Bone marrow (tissue), 2 donors: ENCODE measurements at places on chromosomes 5 and 9.

DNA sequence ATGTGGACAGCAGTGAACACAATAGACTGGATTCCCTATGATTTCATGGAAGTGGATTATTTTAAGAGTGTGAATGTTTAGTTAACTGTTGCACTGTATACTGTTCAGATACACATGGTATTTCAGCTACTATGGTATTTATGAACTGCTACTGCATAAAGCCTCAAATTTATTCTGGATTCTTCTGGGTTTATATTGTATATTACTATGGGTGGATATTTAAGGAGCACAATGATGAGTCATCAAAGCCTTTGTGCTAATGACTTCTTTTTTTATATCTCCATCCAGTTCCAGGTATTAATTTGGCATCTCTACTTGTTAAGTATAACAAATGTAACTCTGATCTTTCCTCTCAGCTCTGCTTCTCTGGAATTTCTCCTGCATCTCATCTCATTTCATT is 6.8 kb downstream of the KDM4C start:
- no peak for DNase-seq

GRCh38 chr9:129027685-129028191 is 393 bp downstream of the SH3GLB2 start:
- no peak for DNase-seq

DNA sequence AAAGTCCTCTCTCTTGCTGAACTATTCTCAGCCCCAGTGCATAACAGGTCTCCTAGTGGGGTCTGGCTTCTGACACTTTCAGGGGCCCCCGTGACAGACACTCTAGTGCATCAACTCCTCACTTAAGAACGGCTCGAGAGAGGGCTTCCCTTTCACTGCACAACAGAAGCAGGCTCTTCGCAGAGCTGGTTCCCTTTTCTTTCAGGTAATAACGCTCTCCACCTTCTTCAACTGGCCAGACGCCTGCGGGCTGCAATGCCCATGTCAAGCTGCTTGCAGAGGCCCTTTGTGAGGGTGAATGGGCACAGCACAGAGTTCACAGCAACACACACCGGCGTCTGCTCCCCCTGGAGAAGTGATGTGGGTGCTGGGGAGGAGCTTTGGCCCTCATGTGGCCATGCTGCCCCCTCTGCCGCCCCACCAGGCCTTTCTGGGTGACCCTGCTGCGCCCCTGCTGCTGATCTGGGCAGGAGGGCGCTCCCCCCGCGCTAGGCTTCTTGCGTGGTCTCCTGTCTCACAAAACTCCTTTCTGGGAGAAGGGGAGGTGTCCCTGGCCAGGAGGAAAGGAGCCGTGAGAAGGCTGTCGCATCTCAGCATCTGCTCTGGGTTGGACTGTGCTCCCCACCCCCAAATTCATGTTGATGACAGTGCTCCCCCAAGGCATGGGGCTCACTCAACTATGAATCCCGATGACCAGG is 2.4 kb downstream of the MRPL36 start:
- no peak for DNase-seq

GRCh38 chr9:68509689-68510088 is 31.0 kb downstream of the TMEM252 start:
- DNase-seq = no peak

DNA sequence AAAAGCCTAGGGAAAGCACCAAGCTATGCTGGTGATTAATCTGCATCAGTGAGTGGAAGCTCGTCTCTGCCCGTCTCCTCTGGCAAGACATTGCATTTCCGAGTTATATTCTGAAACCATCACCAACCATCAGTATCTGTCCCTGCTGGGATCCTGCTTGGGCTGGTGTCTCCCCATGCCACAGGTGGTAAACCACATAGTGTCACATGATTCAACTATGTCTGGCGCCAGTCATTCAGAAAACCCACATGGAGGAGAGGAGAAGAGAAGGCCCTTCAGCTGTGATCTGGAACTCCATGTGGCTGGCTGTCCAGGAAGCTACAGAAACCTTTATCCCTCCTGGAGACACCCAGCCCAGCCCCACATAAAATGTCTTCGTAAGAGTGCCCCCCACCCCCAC is 4.8 kb downstream of the IL9 start:
- no peak for DNase-seq

DNA sequence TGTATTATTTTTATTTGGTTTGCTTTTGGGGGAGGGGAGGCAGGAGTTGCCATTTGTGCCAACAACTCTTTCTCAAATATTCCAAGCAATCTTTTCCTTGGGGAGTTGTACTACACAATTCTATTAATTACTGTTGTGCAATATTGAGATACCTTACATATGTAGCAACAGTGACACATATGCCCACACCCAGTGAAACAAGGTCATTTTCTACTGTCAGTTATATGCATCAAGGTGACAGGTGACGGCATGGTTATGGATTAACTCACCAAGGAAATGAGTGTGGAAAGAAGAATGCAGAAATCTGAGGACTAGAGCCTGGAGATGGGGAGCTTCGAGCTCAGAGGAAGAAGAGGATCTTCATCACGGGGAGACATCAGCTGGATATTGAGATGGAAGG is 17.9 kb upstream of the MSMP start:
- no peak for DNase-seq

DNA sequence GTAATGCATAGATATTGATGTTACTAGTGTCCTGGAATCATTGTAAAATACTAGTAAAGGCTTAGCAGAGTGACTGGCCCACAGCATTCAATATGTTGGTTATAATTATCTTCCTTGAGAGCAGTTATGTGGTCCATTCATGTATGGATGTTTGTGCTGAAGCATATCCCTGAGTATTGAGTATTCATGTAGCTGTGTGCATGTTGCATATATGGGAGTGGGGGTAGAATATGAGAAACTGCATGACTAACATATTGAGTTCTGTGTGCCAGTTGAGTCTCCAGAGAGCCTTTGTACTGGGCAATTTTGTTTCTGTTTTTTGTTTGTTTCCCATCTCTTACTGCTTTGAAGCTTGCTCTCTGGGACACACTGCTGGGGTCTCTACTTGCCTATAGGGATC is 222.7 kb upstream of the TRIM32 start:
- DNase-seq = no peak

GRCh38 chr5:72691751-72692150 is 124.7 kb upstream of the TNPO1 start:
- no peak for DNase-seq

DNA sequence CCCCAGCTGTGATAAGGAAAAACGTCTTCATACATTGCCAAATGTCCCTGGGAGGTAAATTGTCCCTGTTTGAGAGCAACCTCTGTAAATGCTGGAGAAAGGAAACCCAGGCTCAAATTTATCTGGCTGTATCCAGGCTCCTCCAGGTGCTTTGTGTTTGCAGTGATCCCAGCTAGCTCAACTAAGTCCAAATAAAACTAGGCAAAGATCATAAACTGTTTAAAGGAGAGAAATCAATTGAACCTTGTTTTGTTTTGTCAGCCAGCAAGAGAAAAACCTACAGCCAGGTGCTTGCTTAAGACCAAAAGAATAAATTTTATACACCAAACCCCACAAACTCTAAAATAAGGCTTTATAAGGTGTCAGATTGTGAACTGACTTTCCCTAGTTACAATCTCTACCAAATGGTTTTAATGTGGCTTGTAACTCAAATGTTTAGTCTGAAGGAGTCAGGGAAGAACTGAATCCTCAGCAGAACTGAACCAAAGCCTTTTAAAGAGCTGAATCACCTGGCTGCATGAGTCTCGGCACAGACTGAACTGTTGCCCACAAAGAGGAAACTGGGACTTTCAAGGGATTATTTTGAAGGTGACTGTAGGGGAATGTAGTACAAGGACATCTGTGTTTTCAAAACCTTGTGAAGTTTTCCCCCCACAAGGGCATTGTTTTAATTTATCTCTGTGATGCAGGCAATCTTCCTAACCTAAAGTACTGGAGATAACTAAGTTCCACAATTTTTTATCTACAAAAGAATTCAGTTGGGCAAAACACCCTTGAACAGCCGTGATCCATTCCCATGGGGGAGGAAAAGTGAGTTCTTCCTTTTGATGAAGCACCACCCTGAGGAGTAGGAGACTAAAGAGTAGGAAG is 201.7 kb upstream of the TARS1 start:
- DNase-seq = no peak

- no peak for DNase-seq
Measured at GRCh38 chr5:96946381-96946780, 10.5 kb downstream of the LNPEP start.

DNA sequence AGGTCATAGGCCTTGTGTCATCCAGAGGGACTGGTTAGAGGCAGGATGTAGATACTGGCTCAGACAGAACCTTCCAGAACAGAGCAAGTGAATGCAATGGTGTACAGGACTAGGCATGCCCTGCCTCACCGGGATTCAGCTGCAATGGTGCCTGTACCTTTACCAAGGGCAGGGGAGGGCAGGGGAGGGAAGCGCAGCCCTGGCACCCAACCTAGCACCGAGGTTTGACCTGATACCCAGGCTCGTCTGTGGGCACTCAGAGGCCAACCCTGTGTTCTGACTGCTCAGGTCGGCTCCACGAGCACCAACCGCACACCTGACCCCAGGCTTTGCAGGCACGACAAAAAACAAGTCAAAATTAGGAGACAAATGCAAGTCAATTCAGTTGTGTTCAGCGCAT is 47.3 kb upstream of the GFPT2 start:
- no peak for DNase-seq

- DNase-seq = no peak
Measured at GRCh38 chr5:62263401-62263800, 42.6 kb upstream of the KIF2A start.

DNA sequence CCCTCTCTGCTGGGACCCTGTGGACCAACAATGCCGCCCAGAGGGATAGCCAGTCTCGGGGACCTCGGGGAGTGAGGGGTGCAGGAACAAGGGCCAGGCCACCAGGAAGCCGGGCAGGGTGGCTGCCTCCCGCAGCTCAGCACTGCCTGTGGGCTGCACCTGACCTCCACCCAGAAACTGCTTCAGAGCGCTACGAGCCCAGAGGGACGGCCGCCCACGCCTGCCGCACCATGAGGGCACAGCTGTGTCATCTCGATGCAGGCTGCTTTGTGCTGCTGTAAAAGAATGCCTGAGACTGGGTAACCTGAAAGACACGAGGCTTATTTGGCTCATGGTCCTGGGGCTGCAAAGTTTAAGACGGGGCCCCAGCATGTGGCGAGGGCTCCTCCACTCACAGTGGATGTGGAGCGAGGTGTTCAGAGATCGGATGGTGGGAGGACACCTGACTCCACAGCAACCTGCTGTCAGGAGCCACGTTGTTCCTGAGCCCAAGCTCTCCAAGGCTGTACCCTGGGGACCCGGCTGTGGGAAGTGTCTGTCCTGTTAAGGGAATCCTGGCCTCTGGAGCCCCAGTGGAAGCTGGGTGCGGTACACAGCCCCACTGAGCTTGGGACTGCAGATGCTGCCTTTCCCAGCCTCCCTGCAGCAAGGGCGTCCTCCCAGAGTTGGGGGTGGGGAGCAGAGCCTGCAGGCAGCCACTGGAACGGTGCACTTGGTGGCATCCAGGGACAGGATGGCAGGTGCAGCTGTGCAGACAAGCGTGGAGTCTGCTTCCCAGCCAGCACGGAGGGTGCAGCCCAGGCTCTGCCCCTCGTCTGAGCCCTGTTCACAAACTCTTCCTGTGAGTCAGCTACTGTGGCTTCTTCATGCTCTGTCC is 11.8 kb upstream of the ZDHHC11 start:
- no peak for DNase-seq
